Globus pallidus (tissue), 1 donor: ENCODE measurements at places on chromosomes 6 and 20.

DNA sequence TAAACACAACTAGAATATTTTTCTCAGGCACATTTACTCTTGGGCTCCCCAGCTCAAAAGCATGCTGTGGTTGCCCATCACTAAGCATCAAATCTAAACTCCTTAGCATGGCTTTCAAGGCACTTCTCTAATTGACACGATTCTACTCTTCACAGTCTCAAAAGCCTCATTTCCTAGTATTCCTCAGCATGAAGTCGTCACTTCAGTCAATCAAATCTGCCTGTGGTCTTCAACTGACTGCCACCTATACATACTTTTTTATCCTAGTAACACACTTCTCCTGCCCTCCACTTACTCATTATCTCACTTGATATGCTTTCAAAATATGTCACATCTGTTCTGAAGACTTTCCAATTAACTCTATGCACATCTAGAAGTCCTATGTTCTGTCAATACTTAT is 110.3 kb downstream of the TBC1D32 start:
- no peak for DNase-seq

- no peak for DNase-seq
Measured at GRCh38 chr6:38505826-38506225, 133.9 kb downstream of the BTBD9 start.

DNA sequence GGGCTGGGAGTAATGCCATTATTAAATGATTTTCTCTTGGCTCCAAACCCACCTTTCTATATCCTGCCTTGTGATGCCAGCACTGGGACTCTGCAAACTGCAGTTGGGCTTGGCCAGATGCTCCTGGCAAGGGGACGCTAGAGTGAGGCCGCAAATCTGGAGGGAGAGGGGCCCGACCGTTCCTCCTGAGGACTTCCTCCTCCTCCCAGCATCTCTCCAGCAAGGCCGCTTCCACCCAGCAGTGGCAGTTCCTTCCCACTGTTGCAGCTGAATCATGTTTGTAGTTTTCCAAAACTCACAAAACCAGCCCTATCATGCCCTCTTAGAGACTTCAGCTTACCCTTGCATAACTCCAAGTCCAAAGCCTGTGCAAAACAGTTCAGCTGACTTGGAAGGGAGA is 244.4 kb downstream of the FOXA2 start:
- no peak for DNase-seq

DNA sequence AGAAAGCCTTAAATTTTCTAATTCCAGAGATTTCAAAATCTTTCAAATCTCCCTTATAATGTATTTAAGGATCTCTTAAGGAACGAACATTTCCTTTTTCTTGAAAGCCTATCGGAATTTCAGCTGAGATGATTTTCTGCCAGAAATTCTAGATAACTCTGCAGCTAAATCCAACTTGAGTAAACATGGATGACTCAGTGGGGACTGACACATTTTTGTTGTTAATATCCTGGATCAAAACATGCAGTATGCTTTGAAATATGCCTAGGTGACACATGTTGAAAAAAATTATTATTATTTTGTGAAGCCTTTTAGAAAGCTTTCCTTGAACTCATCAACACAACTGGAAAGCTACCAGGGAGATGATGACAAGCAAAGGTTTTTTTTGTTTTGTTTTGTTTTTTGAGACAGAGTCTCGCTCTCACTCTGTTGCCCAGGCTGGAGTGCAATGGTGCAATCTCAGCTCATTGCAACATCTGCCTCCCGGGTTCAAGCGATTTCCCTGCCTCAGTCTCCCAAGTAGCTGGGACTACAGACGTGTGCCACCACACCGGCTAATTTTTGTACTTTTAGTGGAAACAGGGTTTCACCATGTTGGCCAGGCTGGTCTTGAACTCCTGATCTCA is 140.1 kb upstream of the SNX9 start:
- DNase-seq, result no peak

DNA sequence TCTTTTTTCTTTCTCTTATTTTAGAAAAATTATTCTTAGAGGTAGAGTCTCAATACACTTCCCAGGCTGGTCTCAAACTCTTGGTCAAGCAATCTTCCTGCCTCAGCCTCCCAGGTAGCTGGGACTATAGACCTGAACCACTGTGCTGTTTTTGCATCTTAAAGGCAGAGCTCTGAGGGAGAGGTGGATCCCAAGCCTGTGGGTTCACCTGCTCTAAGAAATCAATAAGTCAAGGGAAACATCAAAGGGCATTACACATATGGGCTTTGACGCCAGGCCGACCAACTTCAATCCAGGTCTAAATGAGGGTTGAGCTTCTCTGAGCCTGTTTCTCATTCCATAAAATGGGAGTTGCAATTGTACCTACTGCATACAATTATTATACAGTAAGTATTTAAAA is 223.9 kb downstream of the LY86 start:
- no peak for DNase-seq

DNA sequence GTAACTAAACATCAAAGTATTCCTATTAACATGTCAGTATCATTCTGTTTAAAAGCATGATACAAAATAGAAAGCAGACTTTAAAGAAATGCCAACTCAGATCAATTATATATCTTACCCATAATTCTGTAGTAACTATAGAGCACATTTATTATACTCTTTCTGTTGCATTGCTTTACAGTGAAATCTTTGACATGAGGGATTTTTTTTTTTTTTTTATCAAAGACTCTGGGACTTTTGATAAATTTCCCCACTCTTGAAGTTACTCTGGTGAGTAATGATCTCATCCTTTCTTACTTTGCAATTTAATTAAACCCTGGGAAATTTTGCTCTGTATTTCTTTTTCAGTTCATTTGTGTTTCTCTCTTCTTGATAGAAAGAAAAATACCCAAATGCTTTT is 17.4 kb downstream of the ADGRF4 start:
- DNase-seq, result no peak

- no peak for DNase-seq
Measured at GRCh38 chr6:44038543-44039065, 88.6 kb downstream of the MRPL14 start.

DNA sequence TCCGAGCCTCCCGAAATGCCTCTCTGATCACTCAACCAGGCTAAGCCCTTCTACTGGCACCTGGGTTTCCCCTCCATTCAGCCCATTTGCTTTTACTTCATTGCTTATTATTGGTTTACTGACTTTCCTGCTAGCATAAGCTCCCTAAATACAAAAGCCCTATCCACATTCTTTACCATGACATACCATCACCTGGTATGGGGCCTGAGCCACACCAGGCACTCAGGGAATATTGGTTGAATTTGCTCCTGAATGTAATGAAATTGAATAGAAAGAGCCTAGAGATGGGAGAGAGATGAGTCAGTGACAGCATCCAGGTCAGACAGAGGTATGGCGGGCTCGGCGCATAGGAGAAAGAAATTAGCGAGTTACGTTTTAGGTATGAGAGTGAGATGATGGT is 120.0 kb downstream of the CD164 start:
- DNase-seq, result no peak

GRCh38 chr6:98925831-98926230 is 21.9 kb downstream of the FBXL4 start:
- DNase-seq, result no peak

GRCh38 chr20:3218307-3218988 is 9.2 kb downstream of the ITPA start:
- no peak for DNase-seq

GRCh38 chr6:67608099-67608749 is 1026.9 kb upstream of the ADGRB3 start:
- DNase-seq, result no peak

DNA sequence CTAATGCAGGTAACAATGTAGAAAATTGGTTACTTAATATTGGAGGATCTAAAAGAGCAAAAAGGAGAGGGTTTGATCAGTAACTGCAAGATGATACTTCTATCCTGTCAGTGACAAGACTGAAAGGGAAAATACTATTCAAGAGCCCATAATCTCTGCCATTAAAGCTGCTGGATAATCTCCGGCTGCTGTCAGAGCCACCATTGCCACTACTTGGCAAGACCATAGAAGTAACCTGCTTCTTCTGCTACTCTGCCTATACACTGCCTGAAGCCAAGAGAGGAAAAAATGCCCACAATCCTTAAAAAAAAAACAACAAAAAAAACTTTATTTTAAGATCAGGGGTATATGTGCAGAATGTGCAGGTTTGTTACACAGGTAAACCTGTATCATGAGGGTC is 386.5 kb upstream of the ID4 start:
- DNase-seq, result no peak
